ENCODE measurements at places on chromosomes 11 and 22.

GRCh38 chr11:79375818-79376550 is 64.8 kb downstream of the TENM4 start:
- no peak for DNase-seq

DNA sequence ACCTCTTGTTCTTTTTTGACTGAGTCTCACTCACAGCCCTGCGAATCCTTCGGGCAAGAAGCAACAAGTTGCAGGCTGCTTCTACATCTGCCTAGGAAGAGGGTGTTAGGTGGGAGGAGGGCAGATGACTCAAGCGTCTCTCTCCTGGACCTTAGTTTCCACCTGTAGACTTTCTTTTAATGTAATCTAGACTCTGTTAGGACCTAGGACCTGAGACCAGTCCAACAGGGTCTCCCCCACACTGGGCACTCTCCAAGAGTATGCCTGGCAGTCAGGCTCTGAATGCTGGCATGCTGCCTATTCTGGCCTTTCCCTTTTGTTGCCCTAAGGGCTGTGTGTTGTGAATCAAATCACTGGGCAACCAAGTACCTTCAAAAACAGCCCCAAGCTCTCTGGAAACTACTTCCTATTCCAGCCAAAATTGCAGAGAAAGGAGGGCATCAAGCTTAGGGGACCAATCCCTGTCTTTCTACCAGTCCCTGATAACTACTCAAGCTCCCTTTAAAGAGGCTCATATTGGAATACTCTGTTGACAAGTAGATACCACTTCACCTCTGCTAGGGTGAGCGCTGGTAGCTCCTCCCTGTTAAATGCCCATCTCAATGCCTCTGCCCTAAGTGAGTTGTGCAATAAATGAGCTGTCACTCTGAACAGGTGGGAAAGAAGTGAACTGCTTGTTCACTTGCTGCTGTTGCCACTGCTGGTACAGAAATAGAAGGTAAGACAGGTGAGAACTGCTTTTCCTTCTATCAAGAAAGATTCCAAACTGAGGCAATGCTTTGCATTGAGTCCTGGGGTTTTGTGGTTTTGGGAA is at the start of gene BBOX1:
TSS of gene BBOX1 (plus strand) at position 514 of the 814 bp plus-strand sequence. CDS start 14,616 bp downstream, outside the sequence.
- DNase-seq = no peak

- DNase-seq = no peak
These were observed 90.2 kb downstream of the DDX10 start for GRCh38 chr11:108754901-108755625.

GRCh38 chr11:107609400-107610218 is 18.7 kb downstream of the ELMOD1 start:
- no peak for DNase-seq

DNA sequence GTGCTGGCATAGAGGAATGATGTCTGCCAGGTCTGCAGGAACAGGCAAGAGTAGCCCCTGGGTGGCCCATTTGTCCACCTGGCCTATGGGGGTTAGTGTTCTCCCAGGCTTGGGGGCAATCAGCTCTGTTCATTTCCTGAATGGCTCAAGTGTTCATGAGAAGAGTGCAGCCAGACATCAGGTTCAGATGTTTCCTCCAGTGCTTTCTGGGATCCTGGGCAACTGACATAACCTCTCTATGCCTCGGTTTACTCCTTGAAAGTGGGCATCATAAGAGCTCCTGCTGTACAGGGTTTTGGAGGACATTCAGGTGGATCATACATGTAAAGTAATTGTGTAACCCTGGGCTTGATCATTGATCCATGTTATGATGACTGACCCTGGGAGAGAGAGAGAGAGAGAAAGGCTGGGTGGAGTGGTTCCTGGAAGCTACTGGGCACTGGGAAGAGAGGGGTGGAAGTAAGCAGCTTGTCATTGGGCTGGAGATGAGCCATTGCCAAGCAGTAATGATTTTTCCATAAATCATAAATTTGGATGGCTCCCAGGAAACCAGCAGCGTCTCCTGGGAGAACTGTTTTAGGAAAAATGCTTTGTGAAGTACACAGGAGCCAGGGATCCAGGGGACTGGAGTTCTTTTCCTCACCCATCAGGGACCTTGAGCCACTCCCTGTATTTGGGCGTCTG is 30.2 kb upstream of the ACCSL start:
- no peak for DNase-seq

DNA sequence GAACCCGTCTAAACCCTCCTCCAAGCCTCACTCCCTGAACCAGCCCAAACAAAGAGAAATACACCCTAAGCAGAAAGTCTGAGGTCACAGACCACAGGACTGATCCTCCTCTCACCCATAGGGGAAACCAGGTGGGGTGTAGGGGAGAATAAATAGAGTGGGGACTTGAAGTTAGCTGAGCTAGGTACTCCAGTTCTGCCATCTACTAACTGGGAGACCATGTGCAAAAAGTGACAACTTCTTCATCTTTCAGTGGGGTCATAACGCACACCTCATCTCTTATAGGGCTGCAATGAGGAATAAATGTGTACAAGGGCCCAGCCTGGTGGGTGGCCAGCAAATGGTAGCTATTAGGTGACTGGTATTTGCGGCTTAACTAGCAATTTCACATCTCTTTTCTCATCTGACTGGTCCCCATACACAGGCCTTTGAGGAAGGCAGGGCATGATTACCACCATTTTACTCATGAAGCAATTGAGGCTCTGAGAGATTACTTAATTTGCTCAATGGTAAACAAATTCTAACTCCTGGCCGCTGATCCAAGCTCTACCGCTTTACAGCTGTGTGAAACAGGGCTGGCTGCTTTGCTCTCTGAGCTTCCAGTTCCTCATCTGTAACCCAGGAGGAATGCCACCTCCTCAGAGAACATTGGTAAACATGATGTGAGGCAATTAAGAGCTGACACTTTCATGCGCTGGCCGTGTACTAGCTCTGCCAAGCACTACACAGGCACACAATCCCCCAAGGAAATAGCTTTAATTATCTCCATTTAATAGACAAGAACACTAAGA is 16.6 kb downstream of the TBC1D10A start:
- DNase-seq = peak; percentile 79

- no peak for DNase-seq
These were observed 8.2 kb upstream of the USP2 start for GRCh38 chr11:119389611-119390254.

- DNase-seq = peak; percentile 67
These were observed 5.6 kb downstream of the RGL4 start for GRCh38 chr22:23696326-23696851.

DNA sequence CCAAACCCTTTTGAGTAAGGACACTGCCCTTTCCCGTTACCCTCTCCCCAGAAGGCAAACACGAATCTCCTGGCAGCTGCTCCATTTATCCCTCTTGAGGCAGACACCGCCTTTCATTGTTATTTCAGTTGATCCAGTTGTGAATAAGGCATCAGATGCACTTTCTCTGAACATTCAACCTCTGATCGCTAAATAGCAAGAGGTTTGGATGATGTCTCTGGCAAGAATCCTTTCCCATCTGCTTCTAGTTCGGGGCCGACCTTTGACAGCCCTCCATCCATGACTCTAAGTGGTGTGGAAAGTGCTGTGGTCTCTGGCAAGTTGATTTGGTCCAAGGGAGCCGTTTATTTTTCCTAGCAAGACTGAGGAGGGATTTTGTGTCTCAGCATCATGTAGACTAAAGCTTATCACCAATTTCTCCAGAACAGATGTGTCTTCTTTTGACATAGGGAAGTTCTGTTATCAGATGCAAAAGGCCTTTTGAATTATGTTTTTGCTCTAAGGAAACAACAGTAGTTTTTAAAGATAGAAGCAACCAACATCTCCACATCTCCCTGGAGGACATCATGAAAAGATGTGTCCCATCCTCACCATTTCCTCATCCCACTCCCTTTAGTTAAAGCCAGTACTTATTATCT is 123.6 kb downstream of the CCDC34 start:
- DNase-seq = no peak

DNA sequence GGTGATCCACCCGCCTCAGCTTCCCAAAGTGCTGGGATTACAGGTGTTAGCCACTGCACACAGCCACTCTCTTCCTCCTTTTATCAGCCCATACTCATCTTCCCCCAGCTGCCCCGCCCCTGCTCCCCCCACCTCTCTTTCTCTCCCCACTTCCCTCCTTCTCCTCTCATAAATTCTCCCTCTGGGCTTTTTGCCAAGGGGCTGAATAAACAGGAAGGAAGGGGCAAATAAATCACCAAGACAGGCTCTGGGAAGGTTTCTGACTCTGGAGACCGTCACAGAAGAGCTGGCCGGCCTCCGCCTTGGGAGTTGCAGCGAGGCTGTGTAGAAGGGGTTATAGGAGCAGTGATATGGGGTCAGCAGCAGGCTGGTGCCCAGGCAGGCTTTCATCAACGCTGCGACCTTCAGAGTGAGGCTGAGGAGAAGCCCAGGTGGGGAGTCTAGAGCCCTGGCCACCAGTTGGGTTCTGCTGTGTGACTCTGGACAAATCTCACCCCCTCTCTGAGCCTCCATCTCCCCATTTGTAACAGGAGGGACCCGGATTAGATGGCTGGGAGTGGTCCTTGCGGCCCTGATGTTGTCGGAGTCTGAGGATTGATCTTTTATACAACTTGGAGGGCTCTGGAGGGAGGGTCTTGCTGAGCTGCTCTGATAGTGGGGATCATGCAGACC is 62.6 kb upstream of the RASD2 start:
- DNase-seq = peak; percentile 86

GRCh38 chr11:123308077-123308476 is 113.0 kb upstream of the CLMP start:
- no peak for DNase-seq

- no peak for DNase-seq
These were observed 36.1 kb downstream of the ARHGEF12 start for GRCh38 chr11:120372296-120372695.

- no peak for DNase-seq
These were observed 63.0 kb downstream of the TMPRSS5 start for GRCh38 chr11:113643006-113643585.

DNA sequence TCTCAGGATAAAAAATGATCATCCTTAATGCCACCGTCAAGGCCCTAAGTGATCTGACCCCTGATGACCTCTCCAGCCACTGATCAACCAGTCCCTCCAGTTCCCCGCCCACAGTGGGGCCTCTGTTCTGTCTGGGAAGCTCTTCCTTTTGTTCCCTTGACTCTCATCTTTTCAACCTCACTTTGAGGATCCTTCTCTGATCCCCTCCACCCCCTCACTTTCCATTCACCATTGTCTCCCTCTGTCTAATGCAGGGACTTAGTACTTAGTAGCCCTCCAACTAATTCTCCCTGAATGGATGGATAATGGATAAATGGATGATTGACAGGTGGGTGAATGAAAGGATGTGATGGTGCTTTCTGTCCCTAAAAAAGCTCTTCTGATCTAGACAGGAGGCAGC is 45.6 kb downstream of the C11orf58 start:
- DNase-seq = no peak

GRCh38 chr22:45098056-45098455 is 65.7 kb upstream of the NUP50 start:
- no peak for DNase-seq

GRCh38 chr11:58787903-58788302 is 56.2 kb upstream of the GLYAT start:
- no peak for DNase-seq

- no peak for DNase-seq
These were observed 6.0 kb upstream of the SLC35C1 start for GRCh38 chr11:45798793-45799441.

DNA sequence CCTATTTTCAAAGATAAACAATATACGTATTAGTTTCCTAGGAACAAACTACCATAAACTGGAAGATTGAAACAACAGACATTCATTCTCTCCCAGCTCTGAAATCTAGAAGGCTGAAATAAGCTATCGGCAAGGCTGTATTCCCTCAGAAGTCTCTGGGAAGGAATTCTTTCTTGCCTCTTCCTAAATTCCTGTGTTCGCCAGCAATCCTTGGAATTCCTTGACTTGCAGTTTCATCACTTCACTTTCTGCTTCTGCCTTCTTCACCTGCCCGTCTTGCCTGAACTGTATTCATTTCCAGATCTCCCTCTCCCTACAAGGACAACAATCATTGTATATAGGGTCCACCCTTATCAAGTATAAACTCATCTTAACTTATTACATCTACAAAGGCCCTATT is 17.7 kb upstream of the PRDM10 start:
- no peak for DNase-seq

DNA sequence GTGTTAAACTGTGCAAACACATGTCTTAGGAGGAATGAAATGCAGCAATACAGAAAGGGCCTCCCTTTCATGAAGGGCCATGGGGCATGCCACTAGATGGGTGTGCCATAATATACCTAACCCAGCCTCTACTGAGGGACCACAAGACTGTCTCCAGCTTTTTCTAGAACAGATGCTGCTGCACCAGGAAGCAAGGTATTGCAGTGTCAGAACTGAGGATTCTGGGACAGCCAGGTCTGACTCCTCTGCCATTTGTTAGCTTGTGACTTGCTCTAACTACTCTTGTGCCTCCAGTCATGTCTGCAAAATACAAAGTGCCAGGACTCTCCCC is 53.2 kb downstream of the HIRA start:
- DNase-seq = no peak

DNA sequence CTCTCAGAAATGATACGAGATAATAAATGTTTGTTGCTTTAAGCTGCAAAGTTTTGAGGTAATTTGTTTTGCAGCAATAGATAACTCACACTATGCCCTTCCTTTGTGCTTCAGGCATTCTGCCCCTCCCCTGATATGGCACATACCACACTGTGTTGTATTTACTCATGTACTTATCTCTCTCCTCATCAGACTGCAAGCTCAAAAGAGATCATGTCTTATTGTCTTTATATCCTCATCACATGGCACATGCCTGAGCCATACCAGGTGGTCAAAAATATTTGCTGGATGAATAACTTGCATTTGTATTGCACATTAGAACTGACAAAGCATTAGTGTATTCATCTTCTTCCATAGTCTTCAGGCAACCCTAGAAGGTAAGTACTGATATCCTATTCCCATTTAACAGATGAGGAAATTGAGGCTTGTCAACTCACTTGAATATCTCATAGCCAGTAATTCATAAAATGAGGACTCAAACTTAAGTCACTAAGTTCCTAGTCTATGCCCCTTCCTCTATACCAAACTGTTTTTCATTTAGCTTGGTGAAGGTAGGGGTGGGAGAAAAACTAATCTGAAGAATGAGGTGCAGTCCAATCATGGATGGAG is 83.9 kb upstream of the EED start:
- DNase-seq = no peak

GRCh38 chr22:46058091-46058420 is 81.1 kb upstream of the WNT7B start:
- peak; percentile 88 for DNase-seq
